ENCODE measurements at places on chromosomes 5 and 9.
A peak's percentile ranks its signal among the peaks of the same experiment; 100 is the strongest.

DNA sequence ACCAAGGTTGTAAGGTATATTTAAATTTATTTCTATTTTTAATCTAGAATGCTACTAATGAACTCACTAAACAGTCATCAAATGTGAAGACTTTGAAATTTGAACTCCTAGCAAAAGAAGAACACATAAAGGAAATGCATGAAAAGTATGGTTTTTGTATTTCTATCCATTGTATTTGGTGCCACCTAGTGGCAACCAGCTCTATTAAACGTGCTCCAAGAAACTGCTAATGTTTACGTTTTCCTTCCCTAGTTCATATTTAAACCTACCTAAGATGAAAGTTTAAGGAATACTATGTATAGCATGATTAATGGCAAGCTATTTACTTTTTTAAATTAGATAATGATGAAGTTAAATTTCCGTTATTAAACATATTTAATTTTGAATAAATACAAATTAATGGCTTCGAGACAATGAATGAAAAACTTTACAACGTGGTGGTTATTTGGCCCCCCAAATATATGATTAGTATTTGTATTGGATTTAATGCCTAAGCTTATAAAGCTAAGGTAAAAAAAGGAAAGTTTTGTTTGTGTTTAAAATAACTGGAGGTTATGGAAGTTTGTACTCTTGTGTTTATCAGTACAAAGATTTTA is 115.9 kb upstream of the SH3GL2 start:
- peak; percentile 25 for DNase-seq

GRCh38 chr5:177249761-177250537 is 53.6 kb downstream of the RAB24 start:
- no peak for DNase-seq

GRCh38 chr5:163305655-163306054 is 131.7 kb upstream of the CCNG1 start:
- DNase-seq, result no peak

DNA sequence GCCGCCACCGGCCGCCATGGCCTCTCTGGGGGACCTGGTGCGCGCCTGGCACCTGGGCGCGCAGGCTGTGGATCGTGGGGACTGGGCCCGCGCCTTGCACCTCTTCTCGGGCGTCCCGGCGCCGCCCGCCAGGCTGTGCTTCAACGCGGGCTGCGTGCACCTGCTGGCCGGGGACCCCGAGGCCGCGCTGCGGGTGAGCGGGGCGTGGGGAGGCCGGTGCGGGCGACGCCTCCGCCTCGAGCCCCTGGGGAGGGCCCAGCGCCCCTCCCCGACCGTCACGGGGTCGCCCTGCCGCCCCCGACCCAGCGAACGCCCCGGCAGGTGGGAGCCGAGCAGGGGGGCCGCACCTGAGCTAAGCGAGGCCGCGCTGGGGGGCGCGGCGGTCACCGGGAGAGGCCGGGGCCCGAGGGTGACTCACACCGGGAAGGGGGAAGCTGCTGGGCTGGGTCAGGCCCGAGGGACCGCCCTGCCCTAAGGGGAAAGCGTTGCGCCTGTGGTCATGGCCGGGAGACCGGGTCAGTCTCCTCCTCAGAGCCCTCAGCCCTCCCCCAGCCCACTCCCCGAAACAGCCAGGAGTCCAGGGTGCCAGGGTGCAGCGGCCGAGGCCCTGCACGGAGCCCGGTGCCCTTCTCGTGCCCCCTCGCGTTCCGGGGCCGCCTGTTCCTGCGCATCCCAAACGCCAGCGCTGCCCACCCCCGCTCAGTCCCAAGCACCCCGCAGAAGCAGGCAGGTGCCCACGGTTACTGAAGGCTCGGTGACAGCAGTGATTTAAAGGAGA is 510 bp downstream of the NOXA1 start:
- no peak for DNase-seq

DNA sequence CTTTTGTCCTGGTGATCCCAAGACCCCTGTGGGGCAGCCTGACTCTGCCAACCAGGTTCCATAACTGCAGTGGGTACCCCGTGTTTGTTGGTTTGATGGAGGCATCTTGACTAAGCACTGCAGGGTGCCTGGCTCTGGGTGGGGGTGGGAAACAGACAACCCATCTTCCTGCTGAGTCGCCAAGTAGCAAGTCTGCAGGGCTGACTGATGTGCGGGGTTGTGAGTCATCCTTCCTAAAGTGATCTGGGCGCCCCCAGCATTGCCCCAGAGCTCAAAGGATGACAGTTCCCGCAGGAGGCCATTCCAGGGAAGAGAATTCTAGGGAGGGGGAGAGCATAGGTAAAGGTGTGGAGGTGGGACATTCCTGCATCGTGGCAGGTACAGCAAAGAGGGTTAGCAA is 23.5 kb downstream of the DAB2IP start:
- no peak for DNase-seq

GRCh38 chr9:110808599-110808980 is 140.0 kb downstream of the MUSK start:
- DNase-seq, result no peak

DNA sequence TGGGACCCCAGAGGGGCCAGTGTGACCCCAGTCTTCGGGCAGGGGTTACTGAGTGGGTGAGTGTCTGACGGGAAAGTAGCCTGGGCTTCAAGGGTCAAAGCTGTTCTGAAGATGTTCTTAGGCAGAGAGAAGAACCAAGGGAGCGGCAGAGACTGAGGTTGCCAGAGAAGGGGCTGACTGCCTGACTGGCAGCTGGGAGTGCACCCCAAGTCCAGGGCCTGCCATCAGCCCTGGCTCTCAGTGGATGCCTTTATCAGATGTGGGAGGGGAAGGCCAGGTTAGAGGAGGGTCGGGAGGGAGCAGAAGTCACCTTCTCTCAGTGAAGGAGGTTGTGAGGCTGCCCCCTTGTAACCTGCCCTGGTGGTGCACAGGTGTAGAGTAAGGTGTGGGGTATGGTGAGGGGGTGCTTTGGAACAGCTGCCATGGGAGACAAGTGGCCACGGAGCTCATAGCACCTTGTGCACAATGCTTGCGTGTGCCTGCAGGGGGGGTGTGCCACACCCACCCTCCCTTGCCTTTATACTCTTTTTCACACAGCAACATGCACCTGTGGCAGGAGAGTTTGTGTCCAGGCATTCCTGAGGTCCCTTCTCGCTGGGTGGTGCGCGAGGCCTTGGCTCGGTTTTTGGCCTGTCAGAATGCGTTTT is 18.9 kb downstream of the RALGPS1 start:
- no peak for DNase-seq

GRCh38 chr9:13410566-13411031 is 131.1 kb upstream of the MPDZ start:
- no peak for DNase-seq

DNA sequence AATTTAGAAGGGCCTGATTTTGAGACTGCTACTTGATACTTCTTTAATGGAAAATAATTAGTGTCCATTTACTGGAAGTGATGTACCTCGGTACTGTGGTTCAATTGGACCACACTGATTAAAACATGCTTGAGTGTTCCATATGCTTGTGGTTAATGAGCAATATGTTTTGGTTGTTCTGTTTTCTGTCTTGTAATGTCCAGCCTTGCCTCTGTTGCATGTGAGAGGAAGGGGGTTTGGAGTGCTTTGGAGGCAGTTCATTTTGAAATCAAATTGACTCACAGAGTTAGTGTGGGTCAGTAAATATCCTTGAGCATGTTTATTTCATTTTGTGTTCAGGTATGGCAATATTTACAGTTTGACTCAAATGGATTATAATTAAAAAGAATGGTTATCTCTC is 334.4 kb downstream of the ARHGEF28 start:
- DNase-seq, result no peak

DNA sequence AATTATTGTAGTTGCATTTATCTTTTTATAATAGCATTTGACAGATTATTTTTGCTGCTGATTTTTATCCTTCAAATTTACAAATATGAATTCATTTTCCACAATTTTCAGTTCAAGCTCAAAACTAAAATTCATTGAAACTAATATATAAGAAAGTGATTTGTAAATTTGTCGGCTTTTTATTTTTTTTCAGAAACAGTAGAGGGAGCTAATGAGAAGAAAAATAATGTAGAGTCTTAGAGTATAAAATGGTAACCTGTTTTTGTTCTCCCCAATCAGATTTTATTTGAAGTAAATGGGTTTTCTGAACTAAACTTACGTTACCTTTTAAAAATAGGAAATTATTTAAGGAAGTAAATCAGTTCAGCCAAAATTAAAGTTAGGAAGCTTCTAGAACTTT is 19.2 kb downstream of the PRRC1 start:
- DNase-seq, result no peak

GRCh38 chr5:108818613-108819272 is 71.0 kb downstream of the FER start:
- DNase-seq, result peak; percentile 45

DNA sequence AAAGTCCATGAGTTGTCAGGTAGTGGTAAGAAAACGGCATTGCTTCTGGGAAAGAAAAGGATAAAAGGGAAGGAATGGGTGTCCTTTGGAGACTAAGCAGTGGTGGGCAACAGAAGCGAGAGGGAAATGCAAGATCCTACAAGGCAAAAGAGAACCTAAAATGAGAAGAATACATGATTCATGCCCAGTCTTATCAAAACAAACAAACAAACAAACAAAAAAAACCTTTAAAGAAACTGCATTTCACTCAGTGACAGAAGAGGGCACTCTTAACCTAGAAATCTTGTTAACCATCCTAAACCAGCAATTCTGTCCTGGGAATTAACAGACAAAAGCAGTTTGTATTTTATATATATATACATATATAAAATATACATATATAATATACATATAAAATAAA is 88.5 kb downstream of the SUSD1 start:
- no peak for DNase-seq

DNA sequence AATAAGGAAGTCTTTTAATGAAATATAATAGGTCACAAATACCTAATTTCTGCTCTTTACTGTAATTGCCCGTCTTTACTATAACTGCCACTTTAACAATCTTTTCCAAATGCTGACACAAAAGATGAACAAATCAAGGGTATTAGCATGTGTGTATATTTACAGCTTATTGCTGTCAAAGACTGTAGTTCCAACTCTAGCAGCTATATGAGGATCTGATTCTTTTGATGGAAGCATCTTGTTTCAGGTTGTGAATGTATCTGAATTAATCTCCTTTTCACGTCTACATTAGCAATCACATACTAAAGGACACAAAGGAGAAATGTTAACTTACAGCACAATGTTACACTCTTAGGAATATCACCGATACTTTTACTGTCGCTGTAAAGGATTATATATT is 27.9 kb downstream of the RFX3 start:
- no peak for DNase-seq

DNA sequence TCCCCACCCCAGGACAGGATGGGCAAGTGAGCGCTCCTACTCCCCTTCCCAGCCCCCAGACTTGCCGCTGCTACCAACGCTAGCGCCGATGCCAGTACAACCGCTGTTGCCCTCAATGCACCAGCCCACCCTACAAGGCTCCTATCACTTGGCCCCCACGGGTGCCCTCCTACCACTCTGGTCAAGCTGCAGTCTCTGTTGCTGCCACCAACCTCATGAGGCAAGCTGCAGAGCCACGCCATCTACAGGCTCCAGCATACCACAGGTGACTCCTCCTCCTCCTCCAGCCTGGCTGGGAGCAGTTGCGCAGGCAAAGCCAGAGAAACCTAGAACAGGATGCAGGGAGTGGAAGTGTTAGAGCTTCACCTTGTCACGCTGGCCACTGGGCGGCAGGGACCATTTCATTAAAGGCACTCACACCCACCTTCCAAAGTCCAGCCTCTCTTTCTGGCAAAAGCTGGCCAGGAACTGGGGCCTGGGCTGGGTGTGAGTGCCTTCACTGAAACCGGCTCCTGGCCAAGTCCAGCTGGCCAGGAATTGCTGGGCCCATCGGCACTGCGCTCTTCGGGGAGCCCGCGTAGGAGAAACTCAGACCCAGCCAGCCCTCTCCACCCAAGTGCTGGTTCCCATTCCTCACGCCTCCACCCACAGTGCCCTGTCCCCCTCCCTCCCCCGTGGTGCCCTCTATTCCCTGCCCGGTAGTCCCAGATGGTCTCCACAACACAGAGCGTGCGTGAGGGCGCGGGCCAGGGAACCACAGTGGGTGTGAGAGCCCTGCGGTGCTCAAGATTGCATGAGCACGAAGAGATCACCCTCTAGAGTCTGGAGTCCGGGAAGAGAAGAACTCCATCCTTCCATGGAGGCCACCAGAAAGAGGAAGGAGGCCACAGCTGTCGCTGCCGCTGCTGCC is 1.6 kb upstream of the PCAT7 start:
- no peak for DNase-seq

DNA sequence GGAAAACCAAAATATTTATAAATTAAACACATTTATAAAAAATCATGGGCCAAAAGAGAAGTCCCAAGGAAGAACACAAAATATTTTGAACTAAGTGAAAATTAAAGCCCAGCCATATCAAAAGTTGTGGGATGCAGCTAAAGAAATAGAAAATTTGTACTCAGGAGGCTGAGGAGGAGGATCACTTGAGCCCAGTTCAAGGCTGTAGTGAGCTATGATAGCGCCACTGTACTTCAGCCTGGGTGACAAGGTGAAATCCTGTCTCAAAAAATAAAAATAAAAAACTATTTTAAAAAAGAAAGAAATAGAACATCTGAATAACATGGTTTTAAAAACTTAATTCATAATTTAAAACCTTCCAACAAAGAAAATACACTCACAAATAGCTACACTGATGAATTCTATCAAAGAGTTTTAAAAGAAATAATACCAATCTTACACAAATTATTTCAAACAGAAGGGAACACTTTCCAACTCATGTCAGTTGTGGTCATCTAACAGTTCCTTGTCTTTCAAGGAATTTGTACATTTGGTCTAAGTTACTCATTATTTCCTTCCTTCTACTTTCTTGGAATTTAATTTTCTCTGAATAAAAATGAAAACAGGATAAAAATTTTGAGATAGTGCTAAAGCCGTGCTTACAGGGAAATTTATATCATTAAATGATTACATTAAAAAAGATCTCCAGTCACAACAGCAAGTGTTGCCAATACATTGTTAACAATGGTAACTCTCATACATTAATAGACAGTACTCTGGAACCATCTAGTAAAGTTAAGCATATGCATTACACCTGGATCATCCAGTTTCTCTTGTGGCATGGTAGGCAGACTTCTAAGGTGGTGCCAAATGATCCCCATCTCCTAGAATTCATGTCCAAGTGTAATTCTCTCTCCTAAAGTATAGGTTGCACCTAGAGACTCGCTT is 17.8 kb downstream of the PTBP3 start:
- no peak for DNase-seq

DNA sequence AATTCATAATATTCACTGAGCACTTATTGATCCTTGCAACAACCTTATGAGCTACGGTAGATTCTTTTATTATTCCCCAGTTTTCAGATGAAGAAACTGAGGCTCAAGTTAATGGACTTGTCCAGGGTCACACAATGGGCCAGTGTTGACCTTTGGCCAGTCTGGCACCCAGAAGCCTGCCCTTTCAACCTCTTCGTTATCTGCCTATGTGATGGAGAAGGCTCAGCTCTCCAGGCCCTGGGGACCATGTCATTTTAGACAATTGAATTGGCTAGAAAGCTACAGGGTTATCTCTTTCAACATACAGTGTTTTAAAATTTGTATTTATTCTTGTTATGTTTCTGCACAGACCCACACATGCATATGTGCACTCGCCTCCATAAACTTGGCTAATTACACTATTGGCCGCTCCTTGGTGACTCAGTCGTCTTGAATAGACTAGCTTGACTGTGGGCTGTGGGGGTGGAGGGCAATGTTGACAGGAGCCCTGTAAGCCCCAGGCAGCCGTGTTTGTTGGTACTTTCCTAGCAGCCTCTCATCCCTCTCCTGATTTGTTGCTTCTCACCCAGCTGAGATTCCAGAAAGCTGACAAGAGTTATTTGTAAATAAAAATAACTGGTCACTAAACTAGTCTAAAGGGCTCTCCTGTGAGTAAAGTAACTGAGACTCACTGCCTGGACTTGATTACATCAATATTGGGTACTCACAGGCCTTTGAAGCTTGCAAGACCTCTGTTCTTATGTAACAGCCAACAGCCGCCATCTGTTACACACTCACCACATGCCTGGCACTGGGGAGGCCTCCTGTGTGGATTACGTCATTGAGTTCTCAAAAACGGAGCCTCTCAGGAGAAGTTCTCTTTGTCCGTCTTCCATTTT is 8.5 kb upstream of the ANGPTL2 start:
- no peak for DNase-seq

All from T-helper 2 cell (primary cell).